ENCODE measurements at places on chromosomes 12 and 14.

GRCh38 chr12:130992979-130993538 lies 39.4 kb downstream of the ADGRD1 start:
- no peak for DNase-seq

DNA sequence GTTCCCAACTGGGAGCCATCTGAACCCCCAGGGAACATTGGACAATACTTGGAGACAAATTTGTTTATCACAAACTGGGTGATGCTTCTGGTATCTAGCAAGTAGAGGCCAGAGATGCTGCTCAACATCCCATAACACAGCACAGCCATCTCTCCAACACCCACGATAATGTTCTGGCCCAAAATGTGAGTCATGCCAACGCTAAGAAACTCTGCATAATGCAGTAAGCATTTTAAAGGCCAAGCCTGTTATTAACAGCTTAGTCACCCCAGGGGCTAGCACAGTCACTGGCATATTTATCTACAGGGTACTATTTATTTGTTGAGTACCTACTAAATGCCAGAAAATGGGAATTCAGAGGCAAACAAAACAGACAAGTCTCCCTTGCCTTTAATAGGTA lies 873.1 kb upstream of the TMEM132C start:
- DNase-seq: no peak

DNA sequence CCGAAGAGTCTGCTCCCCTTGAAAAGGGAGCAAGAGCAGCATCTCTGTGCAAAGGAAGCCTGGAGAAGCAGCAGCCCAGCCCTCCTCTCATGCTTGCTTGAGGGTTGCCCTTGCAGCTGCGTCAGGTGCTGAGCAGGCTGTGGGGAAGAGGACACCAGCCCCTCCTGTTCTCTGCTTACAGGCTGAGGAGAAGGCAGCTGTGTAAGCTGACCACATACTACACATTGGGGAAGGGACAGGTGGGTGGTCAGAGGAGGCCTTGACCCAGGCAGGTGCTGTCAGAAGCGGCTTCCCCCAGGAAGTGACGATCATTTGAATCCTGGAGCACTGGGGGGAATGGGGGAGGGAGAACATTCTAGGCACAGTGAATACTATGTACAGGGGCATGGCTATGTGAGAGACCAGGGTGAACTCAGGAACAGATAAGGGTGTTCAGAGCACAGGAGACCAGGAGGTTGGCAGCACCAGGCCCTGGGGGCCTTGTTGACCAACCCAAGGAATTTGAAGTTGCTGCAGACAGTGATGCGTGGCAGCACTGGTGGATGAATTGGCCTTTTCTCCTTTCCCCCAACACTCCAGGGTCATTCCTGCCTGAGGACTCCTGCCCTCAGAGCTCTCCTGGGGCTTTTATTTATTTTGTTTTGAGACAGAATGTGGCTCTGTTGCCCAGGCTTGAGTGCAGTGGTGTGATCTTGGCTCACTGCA lies 2.7 kb upstream of the KLC1 start:
- no peak for DNase-seq

DNA sequence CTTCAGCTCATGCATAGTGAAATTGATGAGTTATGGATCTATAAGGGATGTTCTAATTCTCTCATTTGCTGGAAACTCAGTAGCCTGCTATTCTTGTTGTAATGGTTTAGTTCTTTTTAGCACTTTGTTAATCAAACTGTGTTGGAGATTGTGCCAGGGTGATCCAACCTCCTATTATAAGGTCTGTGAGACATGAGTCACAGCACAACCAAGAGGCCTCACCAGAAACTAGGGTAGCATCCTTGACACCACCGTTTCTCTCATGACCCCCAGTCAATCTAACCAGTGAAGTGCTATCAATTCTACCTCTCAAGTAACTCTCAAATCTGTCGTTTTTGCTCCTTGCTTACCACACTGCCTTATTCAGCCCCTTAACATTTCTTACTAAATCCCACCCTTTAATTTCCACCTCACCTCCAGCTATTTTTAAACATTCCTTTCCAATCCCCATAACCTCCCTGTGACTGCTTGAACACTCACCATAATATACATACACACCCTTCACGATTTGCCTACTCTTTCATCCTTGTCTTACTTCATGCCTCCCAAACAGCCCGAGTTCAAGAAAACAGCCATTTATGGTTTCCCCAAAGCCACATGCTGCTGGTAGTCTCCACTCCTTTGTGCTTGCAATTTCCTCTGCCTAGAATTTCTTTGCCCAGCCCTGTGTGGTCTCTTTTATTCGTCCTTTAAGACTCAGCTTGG lies 53.9 kb upstream of the NUDT4 start:
- DNase-seq: no peak

Measured in CD4-positive, alpha-beta T cell treated with Interleukin-2 at 100 ng/mL for 4 hours (primary cell).